Mesenteric fat pad (tissue), 1 donor: ENCODE measurements at places on chromosomes 12 and 14.

GRCh38 chr12:82069931-82070514, 288.2 kb downstream of the CCDC59 start:
- no peak for DNase-seq

- DNase-seq = no peak
Observed at GRCh38 chr14:102197317-102197853, 57.7 kb downstream of the WDR20 start.

GRCh38 chr14:70366911-70367310, 7.4 kb upstream of the COX16 start:
- DNase-seq = no peak

DNA sequence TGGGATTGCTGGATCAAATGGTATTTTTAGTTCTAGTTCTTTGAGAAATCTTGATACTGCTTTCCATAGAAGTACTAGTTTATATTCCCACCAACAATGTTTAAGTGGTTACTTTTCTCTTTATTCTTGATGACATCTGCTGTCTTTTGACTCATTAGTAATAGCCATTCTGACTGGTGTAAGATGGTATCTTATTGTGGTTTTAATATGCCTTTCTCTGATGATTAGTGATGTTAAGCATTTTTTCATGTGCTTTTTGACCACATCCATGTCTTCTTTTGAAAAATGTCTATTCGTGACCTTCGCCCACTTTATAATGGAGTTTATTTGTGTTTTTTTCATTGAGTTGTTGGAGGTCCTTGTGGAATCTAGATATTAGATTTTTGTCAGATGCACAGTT, 865.7 kb downstream of the SLC6A15 start:
- DNase-seq = no peak

DNA sequence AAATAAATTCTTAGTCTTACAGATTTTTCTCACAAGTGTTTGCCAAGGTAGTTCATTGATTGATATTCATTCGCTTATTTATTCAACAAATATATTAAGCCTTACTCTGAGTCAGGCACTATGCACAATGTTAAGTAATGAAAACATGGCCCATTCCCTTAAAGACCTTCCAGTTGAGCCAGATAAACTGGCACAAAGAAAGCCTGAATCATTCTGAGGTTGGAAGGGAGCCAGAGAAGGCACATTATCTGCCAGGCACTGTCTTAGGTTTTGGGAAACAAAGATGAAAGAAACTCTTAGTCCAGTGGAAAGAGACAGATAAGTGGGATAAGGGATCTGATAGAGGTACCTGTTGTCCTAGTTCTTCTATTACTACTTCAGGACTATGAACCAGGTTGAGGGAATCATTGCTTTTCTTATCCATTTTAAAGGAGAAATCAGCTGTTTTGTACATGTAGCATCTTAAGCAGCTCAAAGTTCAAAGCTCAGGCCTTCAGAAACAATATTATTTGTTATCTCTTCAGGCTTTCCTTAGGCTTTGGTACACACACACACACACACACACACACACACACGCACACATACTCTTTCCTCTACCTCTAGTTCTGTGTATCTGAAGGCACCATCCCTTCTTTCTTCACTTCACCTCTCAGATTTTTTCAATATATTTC, 27.0 kb downstream of the PDE6H start:
- DNase-seq = no peak

DNA sequence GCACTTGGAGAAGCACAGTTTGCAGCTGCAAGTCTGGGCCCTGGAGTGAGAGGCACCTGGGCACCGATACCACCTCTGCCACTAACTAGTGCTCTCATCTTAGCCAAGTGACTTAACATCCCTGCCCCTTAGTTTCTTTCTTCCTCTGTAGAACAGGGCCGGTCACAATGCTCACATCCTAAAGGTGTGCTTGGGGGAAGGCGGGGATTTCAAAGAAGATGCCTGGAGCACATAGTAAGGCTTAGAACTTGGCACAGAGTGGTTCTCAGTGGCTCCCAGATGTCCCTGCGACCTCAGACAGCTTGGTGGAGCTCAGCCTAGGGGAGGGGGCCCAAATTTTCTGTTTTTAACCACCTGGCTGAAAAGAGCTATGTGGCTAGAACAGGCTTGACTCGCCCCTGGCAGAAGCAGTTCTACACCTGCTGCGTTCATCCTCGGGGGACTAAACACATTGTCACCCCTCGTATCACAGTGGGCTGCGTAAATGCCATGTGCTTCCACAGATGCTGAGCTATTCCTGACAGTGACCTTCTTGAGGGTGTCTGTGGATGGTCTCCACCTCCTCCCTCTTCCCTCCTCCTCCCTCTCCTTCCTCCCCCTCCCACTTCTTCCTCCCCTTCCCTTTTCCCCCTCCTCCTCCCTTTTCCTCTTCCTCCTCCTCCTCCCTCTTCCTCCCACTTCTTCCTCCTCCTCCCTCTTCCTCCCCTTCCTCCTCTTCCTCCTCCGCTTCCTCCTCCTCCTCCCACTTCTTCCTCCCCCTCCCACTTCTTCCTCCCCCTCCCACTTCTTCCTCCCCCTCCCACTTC, 112.1 kb downstream of the PHETA1 start:
- no peak for DNase-seq

GRCh38 chr12:95593266-95593871, 42.1 kb upstream of the USP44 start:
- DNase-seq = no peak

- no peak for DNase-seq
Observed at GRCh38 chr14:31411218-31411727, 9.1 kb downstream of the HEATR5A start.

GRCh38 chr14:68217791-68218340, 398.3 kb downstream of the RAD51B start:
- no peak for DNase-seq

DNA sequence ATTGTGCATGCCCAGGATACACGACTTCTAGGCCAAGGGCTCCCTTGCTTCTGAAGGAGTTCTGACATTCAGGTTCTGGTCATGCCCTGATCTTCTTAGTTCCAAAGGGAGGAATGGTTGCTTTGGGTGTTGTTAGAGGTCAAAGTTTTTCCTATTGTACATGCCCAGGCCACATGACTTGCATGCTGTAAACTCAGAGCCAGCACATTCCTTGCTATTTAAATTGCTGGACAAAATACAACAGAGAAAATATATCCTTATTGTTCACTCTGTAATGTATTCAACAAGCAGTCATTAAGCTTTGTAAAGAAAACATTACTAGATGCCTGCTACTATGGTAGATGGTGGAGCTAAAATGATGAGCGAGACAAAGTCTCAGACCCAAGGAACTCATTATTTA, 71.2 kb upstream of the COCH start:
- DNase-seq = no peak

DNA sequence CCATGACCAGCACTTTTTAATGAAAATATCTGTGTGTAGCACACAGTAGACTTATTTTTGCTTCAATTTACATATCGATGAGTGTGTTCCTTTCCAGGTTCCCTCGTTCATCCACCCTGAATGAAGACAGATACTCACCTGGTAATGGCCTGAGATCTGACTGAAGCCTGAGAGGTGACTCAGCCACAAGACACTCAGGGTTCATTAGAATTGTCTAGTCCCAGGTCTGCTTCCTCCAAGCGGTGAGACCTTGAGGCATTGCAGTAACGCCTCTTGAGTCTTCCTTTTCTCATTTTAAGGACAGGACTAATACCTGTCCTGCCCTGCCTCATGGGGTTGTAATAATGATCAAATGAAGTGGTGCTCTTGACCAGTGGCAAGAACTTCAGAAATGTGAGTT, 11.5 kb upstream of the KCNK13 start:
- DNase-seq = no peak

DNA sequence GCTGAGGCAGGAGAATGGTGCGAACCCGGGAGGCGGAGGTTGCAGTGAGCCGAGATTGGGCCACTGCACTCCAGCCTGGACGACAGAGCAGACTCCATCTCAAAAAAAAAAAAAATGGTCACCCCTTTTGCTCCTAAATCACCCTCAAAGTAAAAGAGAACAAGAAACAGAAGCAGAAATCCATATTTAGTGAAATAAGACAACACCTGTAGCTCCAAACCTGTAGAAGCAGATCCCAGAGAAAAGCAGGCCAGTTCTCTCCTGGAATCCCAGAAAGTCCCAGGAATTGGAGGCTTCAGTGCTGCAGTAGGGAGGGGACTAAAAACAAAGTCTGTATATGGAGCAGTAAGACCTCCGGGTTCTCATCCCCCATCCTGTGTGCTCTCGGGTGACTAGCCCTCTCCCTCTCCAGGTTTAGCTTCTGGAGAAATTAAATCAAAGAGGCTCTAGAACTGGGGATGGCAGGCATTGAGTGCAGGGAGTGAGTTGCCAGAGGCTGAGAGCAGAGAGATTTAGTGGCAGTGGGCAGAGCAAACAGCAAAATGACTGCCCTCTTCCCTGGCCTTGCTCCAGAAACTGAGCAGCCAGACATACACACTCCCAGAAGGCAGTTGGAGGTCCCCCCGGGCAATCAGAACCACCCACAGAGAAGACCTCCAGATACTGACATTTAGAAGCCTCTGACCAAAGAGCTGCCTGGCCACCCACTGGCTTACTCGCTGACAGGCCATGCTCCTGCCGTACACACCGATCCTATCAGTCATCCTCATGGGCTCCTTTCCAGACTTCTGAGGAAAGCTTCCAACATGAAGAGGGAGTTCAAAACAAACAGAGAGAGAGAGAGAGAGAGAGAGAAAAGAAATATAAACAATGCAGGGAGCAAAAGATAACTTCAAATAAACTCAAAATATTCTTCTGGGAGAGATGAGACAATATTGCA, 6.3 kb upstream of the MLXIP start:
- no peak for DNase-seq

DNA sequence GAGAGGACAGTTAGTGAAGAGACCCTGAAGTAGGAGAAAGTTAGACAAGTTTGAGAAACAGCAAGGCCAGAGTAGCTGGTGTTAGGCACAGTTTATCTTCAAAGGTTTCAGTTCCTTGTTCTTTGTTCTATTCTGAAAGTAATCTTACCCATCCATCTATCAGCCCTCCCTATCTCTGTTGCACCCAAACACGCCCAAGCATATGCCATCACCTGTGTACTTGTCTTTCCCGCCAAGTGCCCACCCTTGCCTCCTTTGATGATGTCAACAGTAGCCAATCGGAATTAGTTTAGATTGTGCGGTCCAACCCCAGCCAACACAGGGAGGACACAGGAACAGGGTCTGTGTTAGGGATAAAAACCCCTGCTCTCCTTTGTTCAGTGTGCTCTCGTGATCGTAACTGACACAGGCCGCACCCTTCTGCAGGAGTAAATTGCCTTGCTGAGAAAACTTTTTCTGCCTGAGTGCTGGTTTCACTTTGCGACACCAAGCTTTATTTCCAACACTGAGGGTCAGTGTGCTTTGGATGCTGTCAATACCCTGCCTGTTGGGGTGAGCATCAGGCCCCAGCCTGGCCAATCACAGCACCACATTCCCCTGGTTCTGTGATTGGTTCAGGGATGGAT, 4.7 kb upstream of the TMEM229B start:
- no peak for DNase-seq

DNA sequence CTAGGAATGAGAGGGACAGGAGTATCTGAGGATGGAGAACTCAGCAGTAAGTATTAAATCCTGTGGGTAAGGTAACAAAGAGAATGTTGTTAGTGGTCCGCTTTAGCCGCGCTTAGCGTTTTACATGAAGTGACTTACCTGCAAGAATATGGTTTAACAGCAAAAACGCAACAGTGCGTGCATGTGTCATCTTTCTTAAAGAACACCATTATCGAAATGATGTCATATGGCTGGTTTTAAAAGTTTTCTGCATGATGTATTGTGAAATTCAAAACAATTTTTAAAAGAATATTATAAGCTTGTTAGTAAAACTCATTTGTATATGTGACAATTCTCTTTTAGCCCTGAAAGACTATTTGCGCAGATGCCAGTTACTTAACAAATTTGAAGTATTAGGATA, 1.7 kb downstream of the LEMD3 start:
- no peak for DNase-seq

DNA sequence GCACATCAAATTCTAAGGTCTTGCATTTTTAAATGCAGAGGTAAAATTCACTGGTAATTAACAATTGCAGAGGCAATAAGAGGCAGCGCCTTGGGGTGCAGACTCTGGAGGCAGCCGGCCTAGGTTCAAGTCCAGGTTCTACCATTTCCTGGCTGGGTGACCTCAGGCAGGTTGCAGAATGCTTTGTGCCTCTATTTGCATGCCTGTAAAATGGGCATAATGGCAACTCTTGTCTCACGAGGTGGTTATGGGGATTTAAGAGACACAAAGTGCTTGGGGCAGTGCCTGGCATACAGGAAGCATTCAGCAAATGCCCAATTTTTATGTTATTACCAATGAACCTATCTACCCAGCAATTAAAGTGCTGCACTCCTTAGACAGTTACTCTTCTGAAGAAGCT, 180.0 kb upstream of the LHX5 start:
- no peak for DNase-seq

- DNase-seq = no peak
Observed at GRCh38 chr12:98699586-98699985, 54.5 kb downstream of the APAF1 start.

- no peak for DNase-seq
Observed at GRCh38 chr12:119012179-119012578, 30.8 kb downstream of the SRRM4 start.

DNA sequence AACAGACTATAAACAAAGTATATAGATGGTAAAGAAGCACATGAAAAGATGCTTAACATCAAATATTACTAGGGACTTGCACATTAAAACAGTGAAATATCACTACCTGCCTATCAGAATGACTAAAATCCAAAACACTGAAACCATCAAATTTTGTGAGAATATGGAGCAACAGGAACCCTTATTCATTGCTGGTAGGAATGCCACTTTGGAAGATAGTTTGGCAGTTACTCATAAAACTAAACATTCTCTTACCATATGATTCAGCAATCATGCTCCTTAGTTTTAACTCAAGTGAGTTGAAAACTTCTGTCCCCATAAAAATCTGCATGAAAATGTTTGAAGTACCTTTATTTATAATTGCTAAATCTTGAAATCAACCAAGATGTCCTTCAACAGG, 297.6 kb downstream of the DAD1 start:
- no peak for DNase-seq

DNA sequence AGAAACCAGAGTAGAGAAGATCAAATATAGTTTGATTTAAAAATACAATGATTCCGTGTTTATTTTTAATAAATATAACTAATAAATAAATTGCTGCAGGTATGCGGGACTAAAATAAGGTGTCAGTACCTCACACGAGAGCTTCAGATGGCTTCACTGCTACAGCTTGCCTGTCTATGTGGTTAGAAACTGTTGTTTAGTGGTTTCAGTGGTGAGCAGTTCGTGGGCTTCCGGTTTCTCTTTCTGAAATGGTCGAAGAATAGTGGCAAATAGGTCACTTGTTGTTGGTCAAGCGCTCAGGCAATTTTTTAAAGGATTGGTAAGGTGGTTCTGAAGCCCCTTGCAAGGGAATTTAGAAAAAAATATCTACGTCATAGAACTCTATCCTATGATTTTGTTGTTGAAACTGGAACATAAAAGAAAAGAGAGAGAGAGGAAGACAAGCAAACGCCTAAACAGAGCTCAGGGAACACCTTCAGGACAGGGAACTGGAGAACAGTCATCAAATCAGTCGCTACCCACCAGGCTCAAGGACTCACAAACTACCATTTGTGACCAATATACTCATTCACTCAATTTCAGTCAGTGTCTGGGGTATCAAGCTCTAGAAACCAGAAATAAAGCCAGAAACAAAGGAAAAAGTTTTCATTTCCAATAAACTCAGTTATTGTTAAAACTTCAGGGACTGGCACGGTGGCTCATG, 31.3 kb downstream of the GABARAPL1 start:
- DNase-seq = no peak
